ENCODE measurements at places on chromosomes 2 and 18. TPM values are rescaled to one million over a fixed set of nuclear protein-coding genes. Genes with fewer than 3 reads are reported as not detected.

IL1R1 gene
- 32.2 TPM for polyA plus RNA-seq

DNA sequence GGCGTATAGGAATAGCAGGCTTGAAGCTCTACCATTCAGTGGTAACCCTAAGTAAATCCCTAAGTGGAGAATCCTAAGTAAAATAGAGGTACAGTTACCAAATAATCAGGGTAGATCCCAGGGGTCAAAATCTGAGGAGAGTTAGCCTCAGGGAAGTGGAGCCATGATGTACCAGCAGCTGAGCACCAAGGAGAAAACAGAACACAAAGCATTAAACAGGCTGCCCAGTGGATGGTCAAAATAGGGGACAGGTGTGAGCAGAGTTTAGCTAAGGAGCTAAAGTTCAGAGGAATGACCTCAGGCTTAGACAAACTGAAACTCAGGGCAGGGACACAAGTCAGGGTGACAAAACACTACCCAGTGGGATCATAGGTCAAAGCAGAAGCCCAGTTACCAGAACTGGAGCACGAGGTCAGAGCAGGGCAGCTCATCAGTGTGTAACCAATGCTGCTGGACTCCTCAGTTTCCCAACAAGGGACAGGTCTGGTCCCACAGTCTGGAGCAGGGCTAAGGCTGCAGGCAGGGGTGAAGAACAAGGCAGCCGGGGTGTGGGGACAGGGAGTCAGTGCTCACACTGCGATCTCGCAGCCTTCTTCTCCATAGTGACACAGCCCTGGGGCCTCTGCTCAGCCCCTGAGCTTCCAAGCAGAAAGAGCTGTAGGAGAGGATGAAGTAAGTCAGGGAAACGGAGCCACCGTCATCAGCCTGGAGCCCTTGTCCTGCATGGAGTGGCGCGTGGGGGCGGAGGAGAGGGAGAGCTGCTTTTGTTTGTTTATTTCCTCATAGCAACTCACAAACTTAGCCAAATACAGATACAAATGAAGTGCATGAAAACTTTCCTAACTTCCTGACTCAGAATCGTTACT is 264.0 kb downstream of the MREG start:
- peak; percentile 90 for DNase-seq

GRCh38 chr2:72204786-72205503 is 57.3 kb upstream of the CYP26B1 start:
- no peak for DNase-seq

DNA sequence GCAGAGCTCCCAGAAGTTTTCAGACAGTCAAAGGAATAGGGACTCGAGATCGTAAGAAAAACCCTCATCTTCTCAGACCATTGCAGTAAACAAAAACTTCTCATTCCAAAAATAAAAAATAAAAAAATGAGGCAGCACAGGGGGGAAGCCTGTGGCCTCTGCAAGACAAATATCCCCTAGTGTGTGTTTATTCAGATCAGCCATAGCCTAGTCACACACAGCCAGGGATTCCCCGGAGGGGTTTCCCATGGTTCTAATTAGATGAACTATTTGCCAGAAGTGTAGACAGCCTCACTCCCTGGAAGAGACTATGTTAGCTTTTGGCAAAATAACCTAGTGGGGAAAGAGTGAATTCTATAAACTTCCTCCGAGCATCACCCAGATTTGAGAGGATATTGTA is 122.9 kb upstream of the KLF7 start:
- no peak for DNase-seq

TTC27 gene
- polyA plus RNA-seq: 5.0 TPM

IL37 gene
- not detected for polyA plus RNA-seq

GRCh38 chr2:235511187-235511661 is 17.4 kb downstream of the AGAP1 start:
- no peak for DNase-seq

- no peak for DNase-seq
Observed at GRCh38 chr18:59263661-59264060, 9.6 kb downstream of the RAX start.

RNF125 gene
- polyA plus RNA-seq: 2.7 TPM

- no peak for DNase-seq
Observed at GRCh38 chr2:98555696-98556095, 52.6 kb downstream of the COA5 start.

DNA sequence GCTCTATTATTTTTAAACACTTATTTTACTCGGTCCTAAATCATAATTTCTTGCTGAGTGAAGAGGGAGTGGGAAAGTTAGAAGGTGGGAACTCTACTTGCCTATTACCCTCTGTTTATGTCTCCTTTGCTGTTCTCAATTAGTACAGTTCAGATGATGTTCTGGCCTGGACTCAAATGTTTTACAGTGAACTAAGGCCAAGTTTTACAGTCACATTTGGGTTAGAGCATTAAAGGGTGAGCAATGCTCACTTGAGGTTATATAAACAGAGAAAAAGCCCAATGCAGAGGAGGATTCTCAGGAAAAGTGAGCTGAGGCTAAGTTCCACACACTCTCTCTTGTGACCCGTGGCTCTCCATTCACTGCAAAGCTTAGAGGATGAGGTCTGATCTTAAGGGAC is 52.4 kb downstream of the ITSN2 start:
- DNase-seq: no peak

GRCh38 chr2:72815655-72816278 is 10.1 kb downstream of the EXOC6B start:
- no peak for DNase-seq

DNA sequence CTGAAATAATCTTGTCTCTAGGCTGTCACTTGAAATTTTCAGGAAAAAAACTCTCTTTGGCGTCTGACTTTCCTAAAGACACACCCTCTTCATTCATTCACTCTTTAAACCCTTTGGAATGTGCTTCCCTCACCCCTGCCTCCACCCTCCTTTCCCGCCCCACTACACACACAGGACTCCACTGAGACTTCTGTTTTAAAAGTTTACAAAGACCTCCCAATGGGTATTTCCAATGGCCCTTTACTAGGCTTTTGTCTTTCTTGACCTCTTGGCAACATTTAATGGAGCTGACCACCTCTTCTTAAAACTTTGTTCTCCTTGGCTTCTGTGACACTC is 96.1 kb downstream of the RBMS1 start:
- DNase-seq: no peak

RAB6C gene
- polyA plus RNA-seq: 0.07 TPM

SRSF7 gene
- 51.1 TPM for polyA plus RNA-seq

DNA sequence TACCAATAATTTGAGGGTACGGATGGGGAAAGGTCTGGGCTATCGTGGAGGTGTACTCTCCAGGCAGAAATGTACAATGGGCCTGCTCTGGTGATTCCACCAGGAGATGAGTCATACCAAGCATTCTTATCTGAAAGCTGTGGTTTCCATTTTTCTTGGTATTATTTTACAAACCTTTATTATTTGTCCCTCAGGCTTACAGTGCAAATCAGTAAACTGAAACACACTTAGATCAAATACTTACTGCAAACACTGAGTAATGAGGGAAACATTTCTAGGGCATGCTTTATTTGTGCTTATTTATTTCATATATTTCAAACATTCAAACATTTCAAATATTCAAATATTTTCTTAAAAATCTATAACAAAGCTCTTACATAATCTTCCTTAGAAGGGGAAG is 319.8 kb downstream of the RND3 start:
- DNase-seq: no peak

- DNase-seq: no peak
Observed at GRCh38 chr2:219440388-219441256, 6.0 kb downstream of the SPEG start.

- no peak for DNase-seq
Observed at GRCh38 chr2:212922701-212923100, 228.7 kb downstream of the IKZF2 start.

DNA sequence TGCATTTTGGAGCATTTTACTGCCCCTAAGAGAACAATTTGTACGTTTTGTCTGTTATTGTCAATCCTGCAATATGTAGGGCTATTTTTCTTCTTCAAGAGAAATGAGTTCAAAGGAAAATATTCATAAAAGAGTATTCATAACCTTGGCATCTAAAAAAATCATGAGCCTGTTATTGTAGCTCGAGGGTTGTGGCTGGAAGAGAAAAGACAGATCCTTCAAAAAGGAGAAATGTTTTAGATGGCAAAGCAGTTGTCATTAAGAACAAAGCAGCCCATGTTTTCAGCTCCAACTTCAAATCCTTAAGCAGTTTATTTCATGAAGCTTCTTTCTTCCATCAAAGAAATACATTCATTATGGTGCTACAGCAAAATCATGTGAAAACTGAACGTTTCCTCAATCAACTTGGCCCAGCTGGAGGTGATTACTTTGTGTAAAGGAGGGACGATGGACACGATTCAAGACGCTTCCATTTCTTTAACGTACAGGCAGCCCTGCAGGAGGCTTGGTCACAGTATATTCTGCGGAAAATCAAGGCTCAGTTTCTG is 31.4 kb downstream of the QPCT start:
- no peak for DNase-seq

DNA sequence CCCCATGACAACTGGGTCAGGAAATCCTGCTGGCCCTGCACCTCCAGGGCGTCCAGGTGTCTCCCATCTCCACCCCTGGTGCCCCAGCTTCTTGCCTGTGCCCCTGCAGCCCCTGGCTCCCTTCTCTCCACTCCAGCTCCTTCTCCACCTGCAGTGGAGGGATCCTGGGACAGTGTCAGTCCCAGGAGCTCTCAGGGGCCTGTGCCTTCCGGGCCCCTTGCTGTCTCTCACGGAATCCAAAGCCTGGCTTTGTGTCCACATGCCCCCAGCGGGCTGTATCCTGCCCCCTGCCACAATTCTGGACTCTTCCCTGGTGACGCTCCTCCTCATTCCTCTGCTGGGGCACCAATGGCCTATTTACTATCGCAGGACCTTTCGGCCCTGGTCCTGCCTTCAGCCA is 58.2 kb downstream of the MYT1L start:
- no peak for DNase-seq

GRCh38 chr2:128291161-128291843 is 27.4 kb downstream of the HS6ST1 start:
- DNase-seq: peak; percentile 44

CASP10 gene
- polyA plus RNA-seq: 3.6 TPM

GBX2 gene
- polyA plus RNA-seq: not detected

GRCh38 chr2:232697807-232698110 is 628 bp downstream of the GIGYF2 start:
- DNase-seq: no peak

- DNase-seq: no peak
Observed at GRCh38 chr2:203535784-203536585, 884 bp upstream of the RAPH1 start.

DNA sequence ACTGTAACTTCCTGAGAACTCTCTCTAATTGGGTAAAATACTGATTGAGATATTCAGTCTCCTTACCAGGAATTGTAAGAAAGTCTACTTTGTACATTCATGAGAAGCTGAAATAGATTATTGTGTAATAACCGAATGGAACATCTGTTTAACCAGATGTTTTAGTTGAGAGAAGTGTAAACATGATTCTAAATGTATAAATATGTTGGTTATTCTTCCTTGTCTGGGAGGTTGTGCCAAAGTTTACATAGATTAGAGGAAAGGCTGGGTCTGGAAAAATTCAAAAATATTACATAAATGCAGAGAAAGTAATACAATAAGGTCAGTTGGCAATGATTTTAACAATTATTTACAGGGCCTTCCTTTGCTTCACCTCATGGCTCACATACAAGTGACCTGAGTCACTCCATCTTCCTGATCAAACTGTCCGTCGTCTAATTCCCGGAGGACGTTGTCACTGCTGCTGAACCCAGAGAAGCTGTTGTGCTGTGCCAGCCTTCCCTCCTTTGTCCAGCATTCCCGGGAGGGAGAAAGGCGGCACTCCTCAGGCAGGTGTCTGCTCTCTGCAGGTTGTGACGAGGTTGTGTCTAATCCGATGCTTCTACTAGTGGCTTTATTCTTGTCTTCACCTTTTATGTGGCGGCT is 55.9 kb downstream of the MOB4 start:
- DNase-seq: no peak

GRCh38 chr2:13091861-13092378 is 375.2 kb downstream of the TRIB2 start:
- no peak for DNase-seq

DNA sequence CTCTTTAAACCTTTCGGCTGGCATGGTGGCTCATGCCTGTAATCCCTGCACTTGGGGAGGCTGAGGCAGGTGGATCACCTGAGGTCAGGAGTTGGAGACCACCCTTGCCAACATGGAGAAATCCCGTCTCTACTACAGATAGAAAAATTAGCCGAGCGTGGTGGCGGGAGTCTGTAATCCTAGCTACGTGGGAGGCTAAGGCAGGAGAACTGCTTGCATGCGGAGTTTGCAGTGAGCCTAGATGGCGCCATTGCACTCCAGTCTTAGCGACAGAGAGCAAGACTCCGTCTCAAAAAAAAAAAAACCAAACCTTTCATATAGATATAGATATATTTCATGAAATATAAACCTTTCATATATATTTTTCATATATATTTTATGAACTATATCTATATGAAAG is 864.7 kb downstream of the TRIB2 start:
- DNase-seq: no peak

SPATA3 gene
- not detected for polyA plus RNA-seq

DNA sequence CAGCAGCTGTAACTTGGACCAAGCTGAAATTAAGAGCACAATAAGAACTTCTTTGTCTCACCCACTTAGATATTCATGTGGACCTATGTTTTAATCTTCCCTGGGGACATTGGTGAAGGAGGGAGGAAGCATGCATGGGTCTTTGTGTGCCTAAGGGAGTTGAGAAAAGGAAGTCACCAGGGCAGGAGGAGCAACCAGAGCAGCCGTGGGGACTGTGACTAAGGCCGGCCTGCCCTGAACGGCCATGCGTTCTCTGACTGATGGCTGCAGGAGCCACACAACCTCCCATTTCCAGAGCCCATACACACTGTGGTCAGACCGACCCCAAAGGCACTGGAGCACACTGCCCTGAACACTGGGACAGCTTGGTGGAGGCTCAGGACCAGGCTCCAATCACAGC is 43.7 kb upstream of the SLC35G4 start:
- DNase-seq: no peak

KIAA2012 gene
- not detected for polyA plus RNA-seq

SKA1 gene
- polyA plus RNA-seq: 0.14 TPM

GALNT13 gene
- polyA plus RNA-seq: 4.6 TPM

CFC1 gene
- 0.25 TPM for polyA plus RNA-seq

Data from right cardiac atrium (tissue), 5 donors.